Small intestine (tissue), 16 donors: ENCODE measurements at places on chromosomes 2 and 18.

- no peak overlapping the region for H3K4me3 ChIP-seq
- no peaks in the 10 kb centered on the region for H3K27me3 ChIP-seq
- peak overlapping the region; percentile 44 for H3K27ac ChIP-seq
- H3K36me3 ChIP-seq = no peaks in the 10 kb centered on the region
Observed at GRCh38 chr2:20093263-20094141, 42.1 kb upstream of the LAPTM4A start.

- H3K27ac ChIP-seq = no peak overlapping the region
- H3K4me3 ChIP-seq = no peak overlapping the region
- H3K27me3 ChIP-seq = no peaks in the 10 kb centered on the region
- no peaks in the 10 kb centered on the region for H3K4me1 ChIP-seq
- no peaks in the 10 kb centered on the region for H3K36me3 ChIP-seq
Observed at GRCh38 chr2:63639344-63639743, 50.6 kb downstream of the MDH1 start.

- H3K4me3 ChIP-seq = no peak overlapping the region
- H3K36me3 ChIP-seq = no peaks in the 10 kb centered on the region
- H3K27me3 ChIP-seq = no peaks in the 10 kb centered on the region
- H3K4me1 ChIP-seq = peaks cover 2% of the 10 kb centered on the region
- no peak overlapping the region for H3K27ac ChIP-seq
- peak; percentile 52 for DNase-seq
Observed at GRCh38 chr2:216086207-216086893, 4.6 kb downstream of the TMEM169 start.

DNA sequence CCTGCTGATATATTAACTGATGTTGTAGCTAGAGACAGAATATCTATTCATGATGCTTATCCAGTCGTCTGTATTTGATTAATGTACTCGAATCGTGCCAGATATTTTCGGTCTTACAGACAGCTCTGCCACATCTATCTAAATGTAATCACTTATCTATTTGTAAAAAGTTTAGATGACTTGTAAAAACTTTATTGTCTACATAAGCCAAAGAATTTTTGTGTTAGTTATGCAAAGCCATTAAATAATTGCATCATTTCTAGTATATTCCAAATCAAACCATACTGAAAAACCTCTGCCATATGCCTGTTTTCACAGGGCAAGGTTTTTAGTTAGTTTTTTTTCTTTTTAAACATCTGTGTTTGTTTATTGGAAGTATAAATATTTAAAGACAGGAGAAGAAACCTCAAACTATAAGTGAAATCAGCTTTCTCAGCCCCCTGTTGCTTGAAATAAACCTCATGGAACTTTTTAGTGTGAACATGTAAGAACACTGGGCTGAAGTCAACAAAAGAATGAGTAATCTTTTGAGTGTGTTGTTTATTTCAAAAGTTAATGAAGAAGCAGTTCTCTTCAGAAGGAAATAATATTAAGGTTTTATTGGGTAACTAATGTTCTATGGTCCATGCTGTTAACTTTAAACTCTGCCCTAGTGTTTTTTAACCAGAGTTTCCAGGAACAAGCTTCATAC, 657.6 kb upstream of the SYT4 start:
- H3K4me1 ChIP-seq = no peaks in the 10 kb centered on the region
- DNase-seq = no peak
- H3K4me3 ChIP-seq = no peak overlapping the region
- H3K27ac ChIP-seq = no peak overlapping the region
- no peaks in the 10 kb centered on the region for H3K27me3 ChIP-seq

DNA sequence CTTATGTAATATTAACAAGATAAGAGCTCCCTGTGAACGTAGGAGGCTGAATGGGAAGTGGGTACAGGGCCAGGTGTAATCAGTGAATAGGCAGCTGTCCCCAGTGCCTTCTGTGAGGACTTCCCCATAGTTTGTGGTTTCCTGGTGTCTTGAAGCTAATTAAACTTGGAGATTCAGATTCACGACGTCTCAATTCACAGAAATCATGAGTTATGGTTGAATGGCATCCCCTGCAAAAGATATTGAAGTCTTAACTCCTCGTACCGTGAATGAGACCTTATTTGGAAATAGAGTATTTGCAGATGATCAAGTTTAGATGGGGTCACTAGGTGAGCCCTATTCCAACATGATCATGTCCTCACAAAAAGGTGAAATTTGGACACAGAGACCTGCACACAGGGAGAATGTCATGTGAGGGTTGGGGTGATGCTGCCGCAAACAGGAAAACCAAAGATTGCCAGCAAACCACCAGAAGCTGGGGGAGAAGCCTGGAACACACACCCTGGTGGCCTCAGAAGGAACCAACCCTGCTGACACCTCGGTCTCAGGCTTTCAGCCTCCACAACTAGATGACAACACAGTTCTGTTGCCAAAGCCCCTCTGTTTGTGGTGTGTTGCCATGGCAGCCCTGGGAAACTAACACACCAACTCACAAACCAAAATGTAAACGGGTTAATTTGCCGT, 13.2 kb downstream of the ARL4C start:
- H3K36me3 ChIP-seq = no peaks in the 10 kb centered on the region
- H3K27me3 ChIP-seq = no peaks in the 10 kb centered on the region
- H3K4me3 ChIP-seq = no peak overlapping the region
- H3K27ac ChIP-seq = no peak overlapping the region
- peak; percentile 47 for DNase-seq

DNA sequence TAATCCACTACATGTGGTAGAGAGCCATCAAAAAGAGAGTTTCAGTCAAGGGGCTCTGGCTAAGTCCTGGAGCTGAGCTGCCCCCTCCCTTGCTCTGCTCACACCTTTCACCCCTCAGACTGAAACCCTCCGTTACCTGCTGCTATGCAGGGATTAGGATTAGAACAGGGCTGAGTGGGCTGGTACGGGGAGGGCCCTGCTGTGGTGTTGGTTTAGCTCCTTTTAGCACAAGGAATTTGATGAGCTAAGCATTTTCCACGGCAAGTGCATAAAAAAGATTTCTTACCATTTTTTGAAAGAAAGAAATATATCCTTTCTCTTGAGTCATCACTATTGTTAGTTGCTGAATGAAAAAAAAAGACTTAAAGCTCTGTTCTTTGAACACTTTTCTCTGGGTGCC, 46.3 kb downstream of the TCF7L1 start:
- H3K36me3 ChIP-seq = no peaks in the 10 kb centered on the region
- no peaks in the 10 kb centered on the region for H3K4me1 ChIP-seq
- H3K27me3 ChIP-seq = no peaks in the 10 kb centered on the region
- DNase-seq = no peak
- H3K4me3 ChIP-seq = no peak overlapping the region

- no peaks in the 10 kb centered on the region for H3K4me1 ChIP-seq
- H3K4me3 ChIP-seq = no peak overlapping the region
- DNase-seq = no peak
- no peak overlapping the region for H3K27ac ChIP-seq
- no peaks in the 10 kb centered on the region for H3K36me3 ChIP-seq
Observed at GRCh38 chr2:68362749-68363148, 2.3 kb upstream of the PLEK start.

DNA sequence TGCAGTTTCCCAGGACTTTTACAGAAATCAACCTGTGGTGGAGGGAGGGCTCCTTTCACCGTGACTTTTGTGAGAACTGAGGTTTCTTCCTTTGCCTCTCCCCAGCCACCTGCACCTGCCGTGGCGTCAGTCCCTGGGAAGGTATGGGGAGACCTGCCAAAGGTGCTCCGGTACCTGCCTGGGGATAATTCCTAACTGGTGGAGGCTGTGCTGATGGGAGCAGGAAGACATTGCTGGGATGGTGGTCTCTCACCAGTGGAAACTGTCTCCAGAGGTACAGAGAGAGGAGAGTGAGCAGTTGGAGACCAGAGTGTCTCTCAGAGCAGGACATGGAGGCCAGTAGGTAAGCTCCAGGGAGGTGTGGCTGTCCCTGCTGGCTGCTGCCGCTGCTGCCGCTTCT, 52.6 kb downstream of the CIB4 start:
- no peak overlapping the region for H3K27ac ChIP-seq
- H3K4me3 ChIP-seq = no peak overlapping the region
- DNase-seq = no peak

GRCh38 chr18:23378302-23378686, 74.8 kb upstream of the RIOK3 start:
- no peak for DNase-seq
- no peak overlapping the region for H3K27ac ChIP-seq
- H3K4me1 ChIP-seq = peaks cover 9% of the 10 kb centered on the region
- no peaks in the 10 kb centered on the region for H3K27me3 ChIP-seq
- H3K36me3 ChIP-seq = peaks cover 12% of the 10 kb centered on the region

DNA sequence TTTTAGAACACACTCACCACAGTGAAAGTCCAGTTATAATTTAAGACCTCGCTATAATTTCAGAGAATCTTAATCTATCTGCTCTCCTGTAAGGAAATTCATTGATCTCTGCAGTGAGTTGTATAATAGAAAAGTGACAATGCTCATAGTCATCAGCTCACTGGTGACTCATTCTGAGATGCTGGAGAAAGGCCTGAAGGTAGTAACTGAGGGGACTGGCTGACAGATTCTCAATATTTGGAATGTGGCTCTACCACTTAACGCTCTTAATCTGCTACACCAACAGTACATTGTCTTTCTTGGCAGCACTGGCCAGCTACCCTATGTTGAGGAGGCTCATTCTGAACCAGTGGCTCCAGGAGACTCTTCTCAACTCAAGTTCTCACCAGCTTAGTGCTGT, 246.1 kb downstream of the RPRM start:
- no peaks in the 10 kb centered on the region for H3K27me3 ChIP-seq
- H3K27ac ChIP-seq = no peak overlapping the region
- no peaks in the 10 kb centered on the region for H3K36me3 ChIP-seq
- DNase-seq = no peak

- H3K27ac ChIP-seq = no peak overlapping the region
- no peaks in the 10 kb centered on the region for H3K27me3 ChIP-seq
- no peak for DNase-seq
- H3K4me3 ChIP-seq = no peak overlapping the region
- H3K4me1 ChIP-seq = no peaks in the 10 kb centered on the region
- no peaks in the 10 kb centered on the region for H3K36me3 ChIP-seq
Observed at GRCh38 chr2:12577567-12578253, 139.0 kb upstream of the TRIB2 start.

GRCh38 chr2:36337354-36337753, 18.2 kb upstream of the CRIM1 start:
- no peaks in the 10 kb centered on the region for H3K36me3 ChIP-seq
- DNase-seq = no peak
- no peak overlapping the region for H3K4me3 ChIP-seq
- no peak overlapping the region for H3K27ac ChIP-seq

GRCh38 chr2:191565647-191566198, 112.2 kb upstream of the NABP1 start:
- H3K4me1 ChIP-seq = peaks cover 10% of the 10 kb centered on the region
- H3K36me3 ChIP-seq = no peaks in the 10 kb centered on the region
- DNase-seq = peak; percentile 88
- no peaks in the 10 kb centered on the region for H3K27me3 ChIP-seq
- peak overlapping the region; percentile 74 for H3K27ac ChIP-seq

GRCh38 chr2:6896930-6897759, 19.6 kb downstream of the RSAD2 start:
- peaks cover 5% of the 10 kb centered on the region for H3K36me3 ChIP-seq
- H3K27me3 ChIP-seq = no peaks in the 10 kb centered on the region
- no peaks in the 10 kb centered on the region for H3K4me1 ChIP-seq
- H3K4me3 ChIP-seq = no peak overlapping the region
- no peak overlapping the region for H3K27ac ChIP-seq

DNA sequence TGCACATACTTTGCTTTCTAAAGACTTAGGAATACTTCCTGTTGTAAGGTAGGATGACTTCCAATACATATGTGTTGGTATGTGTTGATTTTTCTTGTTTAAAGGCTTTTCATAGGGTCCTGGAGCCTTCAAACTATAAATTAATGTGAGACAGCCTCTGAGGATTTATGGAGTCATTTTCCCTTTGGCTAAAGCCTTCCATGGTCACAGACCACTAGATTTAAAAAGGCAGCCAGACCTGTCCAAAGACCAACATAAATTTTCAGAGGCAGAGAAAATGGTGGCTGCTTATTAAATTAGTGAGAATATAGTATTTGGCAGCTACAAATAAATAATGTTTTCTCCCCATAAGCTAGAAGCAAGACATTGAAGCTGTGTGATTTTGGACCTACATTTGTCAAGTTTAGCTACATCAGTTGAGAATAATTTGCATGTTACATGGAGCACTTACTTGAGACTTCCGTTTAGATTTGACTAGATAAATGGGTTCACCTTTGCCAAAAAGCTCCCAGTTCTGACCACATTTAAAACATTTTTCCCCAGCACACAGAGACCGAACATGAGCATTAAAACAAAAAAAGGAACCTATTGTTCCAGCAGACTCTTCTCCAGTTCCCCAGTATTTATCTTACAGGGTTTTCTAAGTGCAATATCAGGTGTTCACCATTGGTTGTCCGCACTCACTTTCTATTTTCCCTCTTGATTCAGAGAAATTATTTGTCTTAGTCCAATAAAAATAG, 402.9 kb downstream of the PARD3B start:
- DNase-seq = no peak
- no peaks in the 10 kb centered on the region for H3K4me1 ChIP-seq
- no peak overlapping the region for H3K4me3 ChIP-seq
- no peaks in the 10 kb centered on the region for H3K27me3 ChIP-seq

DNA sequence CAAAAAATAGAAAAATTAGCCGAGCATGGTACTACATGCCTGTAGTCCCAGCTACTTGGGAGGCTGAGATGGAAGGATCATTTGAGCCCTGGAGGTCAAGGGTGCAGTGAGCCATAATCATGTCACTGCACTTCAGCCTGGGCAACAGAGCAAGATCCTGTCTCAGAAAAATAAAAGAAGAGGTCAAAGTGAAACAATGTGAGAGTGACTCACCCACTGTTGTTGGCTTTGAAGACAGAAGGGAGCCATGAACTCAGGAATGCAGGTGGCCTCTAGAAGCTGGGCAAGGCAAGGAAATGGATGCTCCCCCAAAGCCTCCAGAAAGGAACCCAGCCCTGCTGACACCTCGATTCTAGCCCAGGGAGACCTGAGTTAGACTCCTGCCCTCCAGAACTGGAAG, 3.7 kb upstream of the TMEM214 start:
- H3K27ac ChIP-seq = no peak overlapping the region
- no peak overlapping the region for H3K4me3 ChIP-seq
- no peak for DNase-seq
- no peaks in the 10 kb centered on the region for H3K27me3 ChIP-seq
- no peaks in the 10 kb centered on the region for H3K36me3 ChIP-seq

GRCh38 chr2:168002021-168002553, 245.3 kb downstream of the STK39 start:
- H3K36me3 ChIP-seq = peaks cover 3% of the 10 kb centered on the region
- no peak overlapping the region for H3K4me3 ChIP-seq
- DNase-seq = peak; percentile 61
- H3K27me3 ChIP-seq = no peaks in the 10 kb centered on the region
- peak overlapping the region; percentile 40 for H3K27ac ChIP-seq

DNA sequence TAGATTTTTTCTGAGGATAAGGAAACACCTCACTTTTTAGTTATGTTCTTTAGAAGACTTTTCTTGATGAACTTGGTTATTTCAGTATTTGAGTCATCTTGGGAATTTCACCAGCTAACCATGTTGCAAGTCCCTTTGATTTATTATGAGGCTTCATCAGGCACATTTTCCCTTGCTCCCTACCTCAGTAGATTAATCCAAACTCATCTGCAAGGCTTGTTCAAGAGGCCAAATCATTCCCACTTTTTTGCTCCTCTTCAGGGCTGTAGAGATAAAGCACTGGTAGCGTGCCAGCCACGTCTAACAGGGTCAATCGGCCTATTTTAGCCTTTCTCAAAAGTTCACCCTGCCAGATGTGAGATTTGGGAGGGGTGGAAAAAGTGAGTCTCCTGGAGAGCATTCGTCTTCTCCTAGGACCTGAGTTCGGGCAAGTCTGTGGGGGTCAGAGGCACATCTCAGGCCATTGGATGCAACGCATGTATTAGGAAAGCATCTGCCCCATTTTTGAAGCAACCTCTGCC, 120.3 kb downstream of the RDH14 start:
- no peak overlapping the region for H3K4me3 ChIP-seq
- no peaks in the 10 kb centered on the region for H3K4me1 ChIP-seq
- no peak for DNase-seq
- H3K27me3 ChIP-seq = peaks cover 2% of the 10 kb centered on the region
- H3K36me3 ChIP-seq = no peaks in the 10 kb centered on the region
